Left hindlimb (tissue), 1 donor: ENCODE measurements at places on chromosomes 16 and 17.
A peak's percentile ranks its signal among the peaks of the same experiment; 100 is the strongest.

DNA sequence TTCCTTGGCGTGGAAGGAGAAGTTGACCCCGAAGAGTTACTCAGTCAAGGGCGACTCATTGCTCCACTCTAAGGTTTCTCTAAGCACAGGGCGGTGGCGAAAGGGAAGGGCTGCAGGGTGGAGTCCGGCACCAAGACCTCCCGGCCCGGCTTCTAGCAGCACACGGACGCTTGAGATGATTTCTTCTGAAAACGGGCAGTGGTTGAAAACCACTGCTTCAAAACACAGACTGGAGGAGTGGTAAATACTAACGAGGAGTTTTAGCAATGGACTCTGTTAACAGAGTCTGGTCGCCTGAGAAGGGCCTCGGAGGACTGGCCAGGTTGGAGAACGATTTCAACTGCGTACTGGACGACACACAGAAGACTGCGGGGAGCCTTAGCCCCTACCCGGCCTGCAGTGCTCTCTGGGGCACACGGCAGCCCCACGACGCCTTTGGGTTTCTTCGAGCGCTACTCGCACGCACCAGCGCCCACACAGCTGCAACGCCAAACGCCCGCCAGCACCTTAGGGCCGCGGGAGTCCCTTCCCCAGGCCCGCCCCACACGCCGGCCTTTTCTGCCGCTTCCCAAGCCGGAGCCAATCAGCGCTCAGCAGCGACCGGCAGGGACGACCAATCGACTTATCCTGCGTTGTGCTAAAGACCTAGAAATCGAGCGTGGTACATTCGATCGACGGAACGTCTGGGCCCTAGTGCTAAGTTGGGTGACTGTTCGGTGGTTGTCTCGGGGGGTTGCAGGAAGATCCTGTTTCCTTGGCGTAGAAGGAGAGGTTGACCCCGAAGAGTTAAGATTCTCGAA lies 14.4 kb upstream of the CA4 start:
- peak; percentile 85 for DNase-seq

DNA sequence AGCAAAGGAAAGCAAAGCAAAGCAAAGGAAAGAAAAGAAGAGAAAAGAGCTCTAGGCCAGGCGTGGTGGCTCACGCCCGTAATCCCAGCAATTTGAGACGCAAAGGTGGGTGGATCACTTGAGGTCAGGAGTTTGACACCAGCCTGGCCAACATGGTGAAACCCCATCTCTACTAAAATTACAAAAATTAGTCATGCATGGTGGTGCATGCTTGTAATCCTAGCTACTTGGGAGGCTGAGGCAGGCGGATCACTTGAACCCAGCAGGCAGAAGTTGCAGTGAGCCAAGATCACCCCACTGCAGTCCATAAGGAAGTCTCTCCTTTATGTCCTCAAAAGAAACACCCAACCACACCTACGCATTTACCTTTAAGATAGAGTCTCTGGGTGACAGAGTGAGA lies 70.1 kb downstream of the ADAMTS18 start:
- DNase-seq = no peak

GRCh38 chr16:20002936-20003335 lies 70.8 kb downstream of the GPR139 start:
- DNase-seq = no peak

- DNase-seq = no peak
These were observed 44.4 kb upstream of the ATP2A3 start for GRCh38 chr17:4008441-4009185.

GRCh38 chr16:47731252-47731651 lies 270.1 kb downstream of the PHKB start:
- DNase-seq = no peak

DNA sequence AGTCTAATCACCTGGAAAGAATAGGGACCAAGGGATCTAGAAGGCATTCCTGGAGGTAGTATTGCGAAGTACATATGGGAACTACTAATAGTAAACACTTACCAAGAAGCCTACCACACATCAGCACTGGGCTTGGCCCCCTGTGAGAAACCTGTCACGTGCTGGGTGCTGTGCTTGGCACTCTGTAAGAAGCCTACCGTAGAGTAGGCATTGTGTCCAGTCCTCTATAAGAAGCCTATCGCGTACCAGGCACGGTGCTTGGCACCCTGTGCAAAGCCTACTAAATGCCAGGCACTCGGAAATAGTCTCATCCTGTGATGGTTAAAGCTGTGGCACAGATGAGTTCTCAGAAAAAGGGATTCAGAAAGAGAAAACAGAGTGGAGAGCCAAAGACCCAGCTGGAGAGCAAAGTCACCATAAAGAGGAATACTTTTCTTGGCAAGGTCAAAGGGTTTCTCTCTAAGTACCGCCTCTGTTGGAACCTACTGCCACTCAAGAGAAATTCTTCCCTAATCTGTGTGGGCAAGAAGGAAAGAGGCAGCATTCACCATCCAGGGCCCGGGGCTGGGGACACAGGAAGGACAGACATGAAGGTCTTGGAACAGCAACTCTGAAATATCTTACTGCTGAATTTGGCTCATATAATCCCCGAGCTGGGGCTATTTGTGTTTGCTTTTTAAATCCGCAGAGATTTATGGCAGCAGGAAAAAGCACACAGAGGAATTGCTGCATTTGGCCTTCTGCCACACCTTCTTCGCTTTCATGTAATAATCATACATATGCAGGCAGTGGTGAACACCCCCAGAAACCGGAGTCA lies 81.8 kb downstream of the VAT1L start:
- peak; percentile 49 for DNase-seq
